Fibroblast of skin of back (primary cell): ENCODE measurements at places on chromosomes 13 and 19.

- DNase-seq: no peak
These were observed 9.0 kb upstream of the ISYNA1 start for GRCh38 chr19:18446811-18447359.

DNA sequence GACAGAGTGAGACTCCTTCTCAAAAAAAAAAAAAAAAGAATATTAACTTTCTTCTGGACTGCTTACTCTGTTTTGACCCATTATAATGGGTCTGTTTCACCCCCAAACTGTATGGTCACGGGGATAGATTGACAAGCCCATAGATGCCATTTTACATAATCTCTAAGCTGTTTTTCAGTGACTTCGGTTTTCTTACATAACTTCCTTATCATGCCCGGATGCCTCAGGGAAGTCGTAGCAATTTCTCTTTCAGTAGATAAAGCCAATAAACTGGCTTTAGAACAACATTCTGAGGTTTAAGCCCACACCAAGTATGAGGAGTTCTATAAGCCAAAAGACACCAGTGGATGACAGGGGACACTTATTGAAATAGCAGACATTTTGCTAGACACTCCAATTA, 5.9 kb upstream of the ZNF254 start:
- DNase-seq: no peak

DNA sequence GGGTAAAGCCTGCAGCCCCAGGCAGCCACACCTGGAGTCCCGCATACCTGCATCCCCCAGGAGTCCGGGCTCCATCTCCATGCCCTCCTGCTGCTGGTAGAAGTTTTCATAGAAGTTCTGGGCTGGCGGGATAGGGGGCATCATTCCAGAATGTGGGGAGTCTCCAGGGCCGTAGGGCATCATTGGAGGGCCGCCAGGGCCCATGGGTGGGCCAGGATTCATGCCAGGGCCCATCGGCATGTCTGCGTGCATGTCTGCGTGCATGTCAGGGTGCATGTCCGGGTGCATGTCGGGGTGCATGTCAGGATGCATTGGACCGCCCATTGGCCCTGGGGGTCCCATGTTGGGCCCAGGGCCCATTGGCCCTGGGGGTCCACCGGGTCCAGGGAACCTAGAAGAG, 23.3 kb upstream of the TMEM160 start:
- DNase-seq: no peak

DNA sequence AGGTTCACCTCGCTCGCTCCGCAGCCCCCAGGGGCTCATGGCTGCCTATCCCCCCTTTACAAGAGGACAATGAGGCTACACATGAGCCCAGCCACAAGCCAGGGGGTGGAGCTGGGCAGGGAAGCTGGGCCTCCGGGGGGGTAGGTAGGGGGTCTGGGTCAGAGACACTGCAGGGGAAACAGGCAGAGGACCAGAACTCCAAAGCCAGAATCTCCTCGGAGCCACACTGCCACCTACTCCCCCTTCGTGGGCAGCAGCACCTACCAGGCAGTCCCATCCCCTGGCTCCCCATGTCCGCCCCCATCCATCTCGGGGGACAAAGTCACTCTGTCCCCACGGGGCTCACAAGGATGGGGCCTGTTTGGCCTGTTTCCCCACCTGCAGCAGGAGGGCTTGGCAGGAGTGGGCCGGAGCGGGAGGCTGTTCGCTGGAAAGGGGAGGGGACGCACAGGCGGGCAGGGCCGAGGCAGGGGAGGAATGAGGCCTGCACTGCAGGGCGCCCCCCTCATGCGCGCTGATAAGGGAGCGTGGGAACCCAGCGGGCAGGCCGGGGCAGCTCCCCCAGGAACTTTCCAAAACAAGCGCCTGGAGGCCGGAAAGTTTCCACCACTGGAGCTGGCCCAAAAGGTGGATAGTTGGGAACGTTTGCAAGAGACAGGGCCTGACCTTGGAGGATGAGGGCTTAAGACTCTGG, 545 bp upstream of the ISYNA1 start:
- DNase-seq: peak; percentile 51

DNA sequence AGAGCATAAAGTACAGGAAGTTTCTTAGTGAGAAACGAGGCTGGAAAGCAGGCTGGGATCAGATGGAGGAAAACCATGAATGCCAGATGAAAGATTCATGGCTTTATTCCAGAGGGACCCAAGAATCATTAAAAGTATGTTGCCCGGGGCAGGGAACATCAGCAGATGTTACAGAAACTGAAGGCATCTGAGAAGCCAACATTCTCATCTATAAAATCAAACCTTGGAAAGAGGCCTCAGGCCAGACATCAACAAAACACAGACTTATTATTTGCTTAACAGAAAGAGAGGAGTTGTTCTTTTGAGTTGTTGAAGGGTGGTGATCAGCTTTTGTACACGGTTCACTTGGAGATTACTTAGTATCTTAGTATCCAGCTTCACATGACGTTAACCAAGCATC, 543.6 kb downstream of the RFC3 start:
- DNase-seq: peak; percentile 73

GRCh38 chr19:38057959-38058690, 151.1 kb downstream of the SIPA1L3 start:
- no peak for DNase-seq

- DNase-seq: no peak
These were observed 46.7 kb downstream of the GJA3 start for GRCh38 chr13:20114066-20114610.

DNA sequence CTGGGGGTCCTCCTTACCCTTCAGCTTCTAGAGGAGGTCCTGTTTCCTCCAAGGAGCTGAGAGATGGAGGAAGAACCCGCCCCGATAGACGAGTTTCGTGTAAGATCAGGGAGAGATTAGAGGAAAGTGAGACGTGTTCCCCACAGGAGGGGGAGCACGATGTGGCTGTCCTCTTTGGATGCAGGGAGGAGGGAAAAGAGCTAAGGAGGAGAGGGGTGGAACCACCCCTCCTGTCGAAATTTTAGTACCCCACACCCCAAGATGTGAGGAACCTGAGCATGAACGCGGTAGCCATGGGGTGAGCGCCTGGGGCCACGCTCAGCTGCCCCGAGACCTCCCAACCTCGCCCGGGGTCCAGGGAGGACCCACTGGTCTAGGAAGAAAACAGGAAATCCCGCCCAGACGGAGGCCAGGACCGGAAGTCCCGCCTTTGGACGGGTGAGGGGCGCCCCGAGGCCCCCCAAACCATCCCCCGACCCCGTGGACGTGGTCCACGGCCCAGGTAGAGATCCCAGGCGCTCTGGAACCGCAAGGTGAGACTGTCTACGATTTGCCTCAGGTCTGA, 1.2 kb downstream of the AKT1S1 start:
- DNase-seq: peak; percentile 49

DNA sequence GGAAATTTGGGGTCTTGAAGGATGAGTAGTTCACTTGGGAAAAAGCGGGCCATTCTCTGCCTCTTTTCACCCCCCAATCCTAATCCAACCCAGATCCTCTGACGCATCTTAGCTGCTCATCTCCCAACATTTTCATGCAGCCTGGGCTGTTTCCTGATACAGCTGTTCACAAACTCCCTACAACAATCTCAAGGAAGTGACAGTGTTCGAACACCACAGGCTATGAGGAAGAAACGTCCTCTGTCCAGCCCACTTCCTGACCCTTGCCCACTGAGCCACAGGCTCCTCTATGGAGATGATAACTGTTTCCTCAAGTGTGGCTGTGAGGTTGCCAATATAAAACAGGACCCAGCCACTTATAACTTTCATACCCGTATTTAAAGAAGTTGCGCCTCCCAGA, 16.2 kb downstream of the LMTK3 start:
- no peak for DNase-seq

GRCh38 chr13:29595380-29596063, at the start of gene SLC7A1:
Gene SLC7A1 (minus strand): TSS chr13:29595688. CDS start chr13:29536188, 59,500 bp downstream.
- peak; percentile 91 for DNase-seq

GRCh38 chr13:98333486-98333885, 156.4 kb upstream of the RNF113B start:
- no peak for DNase-seq
